ENCODE measurements at places on chromosomes 4 and X.

- DNase-seq, result no peak
Observed at GRCh38 chr4:67660418-67660817, 40.5 kb downstream of the UBA6 start.

DNA sequence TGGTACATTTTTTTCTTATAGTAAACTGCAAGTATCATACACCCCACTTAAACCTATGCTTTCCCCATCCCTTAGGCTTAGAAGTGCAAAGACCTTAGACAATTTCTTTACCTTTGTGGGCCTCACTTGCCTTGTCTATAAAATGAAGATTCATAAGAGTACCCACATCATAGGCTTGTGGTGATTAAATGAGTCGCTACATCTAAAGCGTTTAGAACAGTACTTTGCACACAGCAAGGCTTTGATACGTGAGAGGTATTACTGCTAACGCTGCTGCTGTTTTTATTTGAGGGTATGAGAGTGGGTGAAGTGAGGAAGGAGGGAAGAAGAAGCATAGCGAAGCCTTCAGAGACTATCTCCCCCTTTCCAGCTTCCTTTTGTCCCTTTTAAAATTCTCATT lies 87.8 kb upstream of the RPS6KA3 start:
- DNase-seq, result no peak

DNA sequence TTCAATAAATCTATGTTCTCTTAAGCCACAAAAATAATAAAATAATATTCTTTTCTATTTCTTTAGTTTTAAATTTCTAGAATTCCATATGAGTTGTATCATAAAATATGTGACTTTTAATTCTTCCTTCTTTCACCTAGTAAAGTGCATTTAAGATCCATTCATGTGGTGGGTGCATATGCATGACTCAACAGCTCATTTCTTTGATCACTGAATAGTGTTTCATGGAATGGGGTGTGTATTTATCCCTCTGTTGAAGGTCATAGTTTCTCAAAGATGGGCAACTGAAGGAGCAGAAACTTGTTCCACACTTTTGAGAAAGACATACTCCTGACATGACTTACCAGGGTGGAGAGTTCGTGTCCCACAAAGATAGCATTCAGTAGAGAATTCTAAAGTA lies 1230.3 kb upstream of the AGA start:
- DNase-seq, result no peak

DNA sequence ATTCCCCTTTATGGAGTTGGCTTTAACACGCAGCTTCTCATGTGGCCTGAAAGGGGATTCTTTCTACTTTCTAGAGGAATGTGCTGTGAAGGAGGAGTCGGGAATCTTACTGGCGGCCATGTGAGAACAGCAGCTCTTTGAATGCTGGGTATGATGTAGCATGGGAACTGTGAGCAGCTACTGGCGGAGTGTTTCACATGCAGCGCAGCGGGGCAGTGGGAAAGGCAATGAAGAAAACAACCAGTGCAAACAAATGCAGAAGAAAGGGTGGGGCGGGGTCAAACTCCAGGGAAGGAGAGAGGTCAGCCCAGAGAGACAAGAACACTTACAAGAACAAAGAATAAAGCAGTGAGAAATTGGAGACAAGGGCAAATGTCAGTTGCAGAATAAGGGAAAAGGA lies 363.8 kb upstream of the FTHL17 start:
- peak; percentile 8 for DNase-seq

GRCh38 chr4:176099314-176099713 lies 33.7 kb downstream of the WDR17 start:
- no peak for DNase-seq

GRCh38 chrX:134538316-134538715 lies 78.4 kb downstream of the HPRT1 start:
- DNase-seq, result no peak

DNA sequence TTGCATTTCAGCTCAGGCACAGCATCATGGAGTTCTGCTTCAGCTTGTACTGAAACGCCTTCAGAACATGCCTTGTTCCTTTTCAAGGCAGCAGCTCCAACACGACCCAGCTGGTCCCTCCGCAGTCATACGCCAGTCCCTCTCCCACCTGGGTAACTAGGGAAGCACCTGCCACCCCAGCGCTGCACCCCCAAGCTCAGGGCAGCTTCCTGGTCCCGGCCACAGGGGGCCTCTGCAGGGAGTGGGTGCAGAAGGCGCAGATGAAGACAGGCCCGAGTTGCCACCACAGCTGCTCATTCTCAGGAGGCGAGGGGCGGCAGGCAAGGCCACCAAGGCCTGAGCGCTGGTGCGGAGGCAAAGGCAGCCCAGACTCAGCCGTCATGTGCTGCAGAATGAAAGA lies 21.8 kb downstream of the WDR1 start:
- DNase-seq, result no peak

DNA sequence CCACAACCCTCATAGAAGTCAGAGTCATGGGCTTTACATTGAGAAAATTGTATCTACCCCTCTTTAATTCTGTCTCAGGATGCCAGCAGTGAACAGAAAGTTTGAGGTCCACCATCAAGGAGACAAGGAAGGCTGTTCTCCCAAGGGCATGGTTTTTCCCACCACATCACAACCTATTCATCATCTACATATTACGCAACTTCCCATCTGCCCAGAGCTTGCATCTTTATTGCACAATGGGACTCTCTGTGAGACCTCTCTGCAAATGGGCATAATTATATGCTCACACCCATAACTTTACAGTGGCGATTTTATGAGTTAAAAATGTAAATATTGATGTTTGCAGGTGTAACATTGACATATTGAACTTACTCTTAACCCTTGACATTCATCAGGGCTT lies 38.9 kb downstream of the PAGE2 start:
- DNase-seq, result no peak

DNA sequence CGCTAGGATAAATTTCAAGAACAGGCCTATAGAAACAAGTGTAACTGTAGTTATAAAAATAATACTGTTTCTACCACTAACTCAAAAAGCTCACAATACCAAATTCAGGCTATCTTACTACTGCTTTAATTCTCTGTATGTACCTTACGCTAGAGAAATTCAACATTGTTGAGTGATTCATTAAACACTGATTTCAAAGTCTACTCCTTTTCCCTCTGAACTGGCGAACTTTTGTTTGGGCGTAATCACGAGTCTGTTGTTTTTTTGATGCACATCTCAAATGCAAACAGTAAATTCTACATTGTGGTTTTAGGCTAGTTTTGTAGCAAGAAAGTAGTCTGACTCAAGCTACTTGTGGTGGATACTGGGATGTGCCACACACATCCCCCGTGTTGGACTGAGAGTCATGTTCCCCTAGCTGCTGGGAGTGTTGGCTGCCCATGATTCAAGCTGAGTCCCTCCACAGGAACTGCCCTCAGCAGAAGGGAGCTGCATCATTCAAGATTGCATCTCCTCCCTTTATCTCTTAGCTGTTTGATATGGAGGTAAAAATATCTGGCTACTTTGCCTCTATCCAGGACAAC lies 406.1 kb downstream of the RAPGEF2 start:
- no peak for DNase-seq

- no peak for DNase-seq
Observed at GRCh38 chrX:135981668-135982067, 3.6 kb upstream of the SLC9A6 start.

Measured in hindlimb muscle (tissue), 1 donor.